Germinal center (tissue), 1 donor: ENCODE measurements at places on chromosomes 11 and 22.

- DNase-seq: no peak
Observed at GRCh38 chr22:42178910-42179519, 48.4 kb upstream of the CYP2D6 start.

DNA sequence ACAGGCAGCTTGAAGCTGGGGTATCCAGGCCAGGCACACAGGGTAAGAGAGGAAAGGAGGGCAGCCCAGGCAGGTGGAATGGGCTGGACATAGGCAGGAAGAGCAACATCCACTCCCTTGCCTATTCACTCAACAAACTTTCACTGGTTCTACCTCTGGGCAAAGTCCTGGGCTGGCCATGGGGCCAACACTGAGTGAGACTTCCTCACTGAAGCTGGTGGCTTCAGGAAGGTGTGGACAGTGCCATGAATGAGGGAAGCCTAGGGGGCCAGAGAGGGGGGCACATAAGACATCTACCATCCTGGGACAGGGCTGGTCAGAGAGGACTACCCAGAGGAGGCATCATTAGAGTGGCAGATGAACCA lies 44.9 kb upstream of the TCF20 start:
- no peak for DNase-seq

GRCh38 chr11:123995119-123995518 lies at the start of gene OR10G6:
OR10G6 (minus strand) TSS chr11:123995161; CDS start chr11:123995161, 0 bp downstream.
- DNase-seq: no peak

GRCh38 chr22:17242641-17243040 lies 23.4 kb upstream of the ADA2 start:
- DNase-seq: no peak

DNA sequence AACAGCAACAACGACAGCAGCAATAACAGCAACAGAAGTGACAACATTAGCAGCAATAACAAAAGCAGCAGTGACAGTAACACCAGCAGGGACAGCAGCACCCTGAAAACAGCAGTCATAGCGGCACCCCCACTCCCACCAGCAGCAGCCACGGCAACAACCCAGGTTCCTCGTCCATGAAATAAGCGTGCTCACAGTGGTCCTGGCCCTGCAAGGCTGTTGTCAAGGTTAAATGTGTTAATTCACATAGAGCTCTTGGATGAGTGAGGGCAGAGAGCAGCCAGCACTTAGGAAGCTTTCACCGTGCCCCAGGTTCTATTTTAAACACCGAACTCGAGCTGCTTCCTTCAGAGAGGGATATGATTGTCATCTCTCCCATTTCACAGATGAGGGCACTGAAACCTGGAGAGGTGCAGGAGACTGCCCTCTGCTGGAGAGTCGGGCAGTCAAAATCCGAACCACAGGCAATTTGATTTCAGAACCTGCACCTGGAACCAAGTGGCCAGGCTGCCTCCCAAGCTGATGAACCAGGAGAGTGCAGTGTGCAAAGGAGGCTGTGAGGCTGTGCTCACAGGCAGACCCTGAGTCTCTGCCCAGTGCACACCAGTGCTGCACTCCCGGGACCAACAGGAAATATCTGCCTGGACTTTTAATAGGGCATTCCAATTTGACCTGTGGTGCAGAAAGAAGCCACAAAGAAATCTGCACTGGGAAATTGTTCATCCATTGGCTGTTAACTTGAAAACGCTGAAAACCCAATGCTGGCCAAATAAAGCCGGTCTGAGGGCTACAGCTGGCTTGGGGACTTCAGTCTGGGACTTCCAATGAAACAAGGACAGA lies 22.9 kb upstream of the FGF3 start:
- DNase-seq: peak; percentile 38

DNA sequence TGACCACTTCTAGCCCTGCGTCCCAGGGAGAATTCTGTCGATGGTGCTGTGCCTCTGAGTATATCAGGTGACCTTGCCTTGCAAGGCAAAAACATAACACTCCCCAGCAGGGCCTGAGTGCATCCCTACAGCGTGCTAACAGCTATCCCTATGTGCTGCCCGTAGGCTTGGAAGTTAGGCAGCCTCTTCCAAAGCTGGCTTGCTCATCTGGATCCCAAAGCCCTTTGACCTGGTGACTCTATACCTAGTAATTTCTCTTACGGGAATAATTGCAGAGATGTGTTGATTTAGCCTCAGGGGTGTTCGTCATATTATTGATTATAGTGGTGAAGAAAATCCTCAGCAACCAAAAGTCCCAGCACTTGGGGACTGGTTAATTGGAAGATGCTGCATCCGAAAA lies 32.6 kb upstream of the CRYBB3 start:
- no peak for DNase-seq

GRCh38 chr11:2077061-2077802 lies 62.0 kb downstream of the IGF2 start:
- DNase-seq: no peak
